ENCODE measurements at places on chromosomes 13 and 19.

DNA sequence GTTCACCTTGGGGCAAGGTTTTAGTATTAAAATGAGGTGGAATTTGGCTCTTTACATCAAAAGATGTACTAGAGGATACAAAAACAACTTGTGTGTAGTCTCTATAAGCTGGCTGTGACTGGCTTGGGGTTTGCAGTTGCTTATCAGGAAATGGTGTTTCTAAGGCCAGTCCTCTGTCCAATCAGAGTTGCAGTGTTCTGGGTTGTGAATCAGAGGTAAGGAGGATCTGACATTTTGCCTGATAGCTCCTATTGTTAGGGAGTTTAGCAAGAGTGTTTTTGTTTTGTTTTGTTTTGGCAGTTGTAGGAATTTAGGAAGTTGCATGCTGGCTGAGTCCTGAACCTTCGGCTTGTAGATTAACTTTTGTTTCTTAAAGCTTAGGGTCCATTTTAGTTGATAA is 20.1 kb upstream of the ESD start:
- DNase-seq = no peak

- DNase-seq = peak; percentile 37
These were observed 104.7 kb upstream of the KL start for GRCh38 chr13:32911506-32911905.

- no peak for DNase-seq
These were observed 1032.2 kb upstream of the SLC10A2 start for GRCh38 chr13:104098421-104098820.

- DNase-seq = no peak
These were observed 185.7 kb downstream of the KATNAL1 start for GRCh38 chr13:30121666-30122065.

DNA sequence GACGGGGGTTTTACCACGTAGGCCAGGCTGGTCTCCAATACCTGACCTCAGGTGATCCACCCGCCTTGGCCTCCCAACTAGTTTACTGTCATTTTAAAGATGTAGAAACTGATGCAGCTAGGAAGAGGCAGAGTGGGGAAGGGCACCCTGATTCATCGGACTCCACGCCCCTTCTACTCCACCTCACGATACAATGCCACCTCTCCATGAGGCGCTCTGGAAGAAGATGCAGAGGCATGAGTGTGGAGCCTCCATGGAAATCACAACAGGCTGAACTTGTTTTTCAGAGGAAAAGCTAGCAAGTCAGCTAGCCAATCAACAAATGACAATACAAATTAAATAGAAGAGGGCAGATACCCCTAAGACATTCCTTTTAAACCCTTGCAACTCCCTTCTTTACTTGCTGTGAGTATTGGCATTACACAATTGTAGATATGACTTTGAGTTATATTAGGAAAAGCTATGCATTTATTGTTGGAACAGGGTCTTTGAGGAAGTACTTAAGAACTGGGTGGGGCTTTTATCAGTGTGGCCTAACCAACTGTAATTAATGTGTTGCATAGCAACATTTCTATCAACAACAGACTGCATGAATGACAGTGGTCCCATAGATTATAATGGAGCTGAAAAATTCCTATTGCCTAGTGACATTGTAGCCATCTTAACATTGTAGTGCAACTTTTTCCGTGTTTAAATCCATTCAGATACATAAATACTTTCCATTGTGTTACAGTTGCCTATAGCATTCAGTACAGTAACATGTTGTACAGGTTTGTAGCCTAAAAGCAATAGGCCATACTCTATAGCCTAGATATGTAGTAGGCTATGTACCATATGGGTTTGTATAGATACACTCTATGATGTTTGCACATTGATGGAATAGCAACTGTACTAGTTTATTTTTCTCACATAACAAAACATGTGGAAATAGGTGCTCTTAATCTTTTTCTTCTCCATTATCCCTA is 17.6 kb downstream of the WDFY2 start:
- DNase-seq = no peak

GRCh38 chr19:10206226-10206885 is 11.6 kb upstream of the DNMT1 start:
- DNase-seq = no peak

GRCh38 chr13:72651144-72651543 is 76.3 kb downstream of the MZT1 start:
- DNase-seq = no peak

- no peak for DNase-seq
These were observed 10.5 kb downstream of the SYT3 start for GRCh38 chr19:50629194-50629593.

- no peak for DNase-seq
These were observed 2.0 kb downstream of the PALM start for GRCh38 chr19:710767-711166.

DNA sequence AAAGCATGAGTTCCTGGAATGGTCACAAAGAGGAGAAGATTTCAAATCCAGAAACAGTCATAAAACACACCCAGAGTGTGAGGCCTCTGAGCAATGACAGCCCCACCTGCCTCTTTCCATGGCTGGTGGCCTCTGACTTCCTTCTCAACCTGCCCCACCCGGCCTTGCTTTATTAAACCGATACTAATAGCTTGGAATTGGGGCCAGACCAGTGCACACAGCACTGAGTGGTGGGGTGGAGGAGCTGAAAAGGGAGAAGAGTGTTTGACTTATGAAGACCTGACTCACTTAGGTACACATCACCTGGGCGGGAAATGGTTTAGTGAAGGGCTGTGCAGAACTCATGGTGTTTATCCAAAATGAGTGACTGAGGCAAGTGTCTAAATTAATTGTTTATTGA is 20.7 kb upstream of the CEACAM6 start:
- no peak for DNase-seq

GRCh38 chr19:35609851-35610353 is 2.6 kb upstream of the HAUS5 start:
- no peak for DNase-seq

- DNase-seq = no peak
These were observed 218.0 kb upstream of the SERP2 start for GRCh38 chr13:44155422-44156293.

DNA sequence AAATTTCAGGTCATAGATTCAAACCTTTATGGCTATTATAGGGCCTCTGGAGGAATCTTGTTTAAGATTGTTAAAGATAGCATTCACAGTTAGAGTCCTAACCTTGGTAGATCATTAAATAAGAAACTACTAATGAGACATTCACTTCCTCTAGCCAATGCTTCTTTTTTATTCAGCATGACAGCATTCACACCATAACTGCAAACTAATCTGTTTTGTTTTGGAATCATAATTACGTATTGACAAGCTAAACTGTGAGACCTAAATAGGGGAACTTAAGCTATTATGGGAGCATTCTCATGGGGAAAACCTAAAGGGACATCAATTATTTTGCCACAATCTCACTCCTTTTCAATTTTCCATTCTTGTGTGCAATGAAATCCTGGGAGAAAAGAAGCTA is 653.8 kb downstream of the PCDH9 start:
- no peak for DNase-seq

DNA sequence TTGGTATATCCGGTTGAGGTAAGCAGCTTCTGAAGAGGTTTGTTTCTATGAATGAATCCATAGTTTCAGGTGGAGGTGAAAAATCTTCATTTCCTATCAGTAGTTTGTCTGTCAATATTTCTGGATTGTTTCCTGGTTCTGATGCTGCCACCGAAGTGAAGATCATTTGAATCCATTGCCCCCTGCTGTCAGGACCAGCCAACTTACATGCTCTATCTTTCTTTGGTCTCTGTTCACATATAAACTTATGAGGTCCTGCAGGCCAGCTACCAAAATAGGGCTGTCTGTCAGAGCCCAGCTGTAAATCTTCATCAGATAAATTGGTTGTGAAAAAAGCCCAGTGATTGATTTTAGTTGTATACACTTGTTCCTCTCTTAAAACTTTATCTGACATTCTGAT is 15.2 kb upstream of the N4BP2L1 start:
- DNase-seq = no peak

Data from stimulated activated CD8-positive, alpha-beta memory T cell treated with anti-CD3 and anti-CD28 coated beads, Interleukin-4, amount 100 ng/mL, for 48 hours (primary cell).